Colonic mucosa (tissue), 4 donors: ENCODE measurements at places on chromosomes 16 and 17.

DNA sequence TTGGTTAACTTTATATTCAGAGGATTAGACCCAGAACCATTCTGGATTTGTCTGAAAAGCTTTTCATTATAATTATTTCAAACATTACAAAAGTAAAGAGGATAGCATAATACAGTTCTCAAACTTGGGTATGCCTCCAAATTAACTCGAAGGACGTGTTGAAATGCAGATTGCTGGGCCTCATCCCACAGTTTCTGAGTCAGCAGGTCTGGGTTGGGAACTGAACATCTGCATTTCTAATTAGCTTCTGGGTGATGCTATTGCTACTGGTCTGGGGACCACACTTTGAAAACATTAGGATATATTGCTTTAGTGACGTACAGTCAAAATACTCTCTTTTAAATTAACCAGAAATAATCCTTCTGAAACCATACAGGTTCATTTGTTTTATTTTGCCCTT is 10.0 kb downstream of the TPPP3 start:
- no peak for DNase-seq

- no peak for DNase-seq
Measured at GRCh38 chr16:49578018-49578417, 204.4 kb downstream of the C16orf78 start.

- no peak for DNase-seq
Measured at GRCh38 chr16:72286936-72287620, 115.1 kb upstream of the PMFBP1 start.

- no peak for DNase-seq
Measured at GRCh38 chr16:57590654-57591085, 37.8 kb upstream of the ADGRG1 start.

DNA sequence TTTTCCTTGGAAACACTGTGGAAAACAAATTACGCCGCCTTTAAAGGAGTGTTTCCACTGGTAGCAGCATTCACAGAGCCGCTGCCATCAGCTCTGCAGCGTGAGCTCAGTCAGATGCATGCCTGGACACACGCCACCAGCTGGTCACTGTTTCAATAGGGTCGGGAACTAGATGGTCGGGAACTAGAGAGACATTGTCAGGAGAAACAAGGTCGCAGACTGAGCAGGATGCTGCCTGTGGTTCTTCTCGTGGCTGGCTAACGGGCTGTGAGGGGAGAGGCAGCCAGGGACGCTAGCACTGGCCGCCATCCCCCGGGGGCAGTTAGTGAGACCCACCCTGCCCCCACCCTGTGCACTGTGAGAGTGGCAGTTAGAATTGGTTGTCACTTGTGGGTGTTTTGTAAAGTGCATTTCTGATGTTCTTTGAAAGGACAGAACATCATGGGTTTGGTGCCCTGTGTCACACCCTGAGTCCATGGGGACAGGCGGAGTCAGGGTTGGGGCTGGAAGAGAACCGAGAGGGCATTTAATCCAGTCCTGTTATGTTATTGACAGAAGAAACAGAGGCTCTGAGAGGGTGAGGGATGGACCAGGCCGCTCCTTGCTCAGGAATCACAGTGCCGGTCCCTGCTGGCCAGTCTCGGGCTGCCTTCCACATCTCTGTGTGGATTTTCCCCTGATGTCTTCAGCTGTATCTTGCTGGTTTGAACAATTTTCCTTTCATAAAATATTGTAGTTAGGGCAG is 86.3 kb downstream of the SPECC1 start:
- DNase-seq: no peak

- DNase-seq: peak; percentile 66
Measured at GRCh38 chr17:39178536-39178935, 12.6 kb upstream of the ARL5C start.

DNA sequence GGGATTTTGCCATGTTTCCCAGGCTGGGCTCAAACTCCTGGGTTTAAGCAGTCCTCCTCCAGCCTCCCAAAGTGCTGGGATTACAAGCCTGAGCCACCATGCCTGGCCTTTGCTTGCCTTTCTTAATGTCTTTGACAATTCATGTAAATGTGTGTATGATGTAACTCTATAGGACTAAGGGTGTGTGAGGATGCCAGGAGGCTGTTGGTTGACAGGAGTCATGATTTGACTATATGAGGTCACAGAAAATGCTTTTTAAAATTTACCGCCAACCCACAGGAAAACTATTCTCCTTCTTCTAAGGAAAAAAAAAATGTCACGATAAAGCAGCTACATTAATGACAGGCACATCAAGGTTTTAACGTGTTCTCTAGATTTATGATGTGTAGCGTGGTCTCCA is 118.8 kb downstream of the WWOX start:
- DNase-seq: no peak

DNA sequence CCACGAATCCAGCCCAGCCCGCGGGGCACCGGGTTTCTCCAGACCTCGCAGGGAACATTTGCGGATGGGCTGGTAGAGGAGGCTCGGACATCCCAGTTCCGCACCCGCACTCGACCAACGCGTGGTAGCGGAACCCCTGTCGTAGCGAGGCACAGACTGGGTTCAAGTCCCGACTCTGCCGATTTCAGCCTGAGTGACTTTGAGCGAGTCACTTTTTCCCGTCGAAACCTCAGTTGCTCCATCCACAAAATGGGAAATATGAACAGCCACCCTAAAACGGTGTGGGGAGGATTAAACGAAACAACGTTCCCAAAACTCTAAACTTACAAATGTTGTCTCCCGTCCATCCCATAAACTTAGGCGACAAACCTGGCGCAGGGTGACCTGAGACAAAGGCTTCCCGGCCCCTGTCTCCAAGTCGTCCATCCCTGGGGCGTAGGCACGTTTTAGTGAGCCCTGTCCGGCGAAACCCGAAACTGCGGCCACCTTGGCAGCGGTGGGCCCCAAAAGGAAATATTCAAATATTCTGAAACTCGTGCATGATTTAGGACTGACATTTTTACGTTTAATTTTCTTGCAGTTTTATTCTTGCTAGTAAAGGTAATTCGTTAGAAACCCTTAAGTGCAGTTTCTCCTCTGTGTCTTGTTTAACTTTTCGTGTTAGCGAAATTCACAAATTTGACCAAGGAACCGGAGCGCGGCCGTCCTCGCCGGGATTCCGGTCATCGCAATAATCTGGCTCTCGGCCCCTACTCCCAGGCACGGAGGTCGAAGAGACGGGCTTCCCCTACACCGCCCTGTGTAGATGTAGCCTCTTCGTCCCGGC is 1.9 kb upstream of the MLLT6 start:
- DNase-seq: peak; percentile 50

GRCh38 chr16:31382485-31383161 is 10.5 kb upstream of the ITGAD start:
- DNase-seq: peak; percentile 59

- DNase-seq: peak; percentile 35
Measured at GRCh38 chr17:38538906-38539305, 66.8 kb downstream of the SRCIN1 start.

DNA sequence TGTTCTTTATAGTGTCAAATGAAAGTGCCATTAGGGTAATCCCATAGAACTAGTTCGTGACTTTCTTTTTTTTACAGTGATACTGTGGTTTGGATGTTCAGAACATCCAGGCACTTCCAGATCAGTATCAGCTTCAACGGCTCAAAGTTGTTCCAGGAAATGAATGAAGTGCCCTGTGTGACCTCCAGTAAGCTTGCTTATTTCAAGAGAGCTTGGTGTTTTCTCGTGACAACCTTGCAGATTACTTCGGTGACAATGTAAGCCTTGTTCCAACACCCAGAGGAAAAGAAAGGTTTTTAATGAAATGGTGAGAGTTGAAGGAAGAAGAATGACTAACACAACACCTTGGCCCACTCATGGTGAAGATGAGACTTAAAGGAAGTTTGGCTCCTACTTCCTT is 16.0 kb upstream of the KCNJ16 start:
- DNase-seq: no peak

DNA sequence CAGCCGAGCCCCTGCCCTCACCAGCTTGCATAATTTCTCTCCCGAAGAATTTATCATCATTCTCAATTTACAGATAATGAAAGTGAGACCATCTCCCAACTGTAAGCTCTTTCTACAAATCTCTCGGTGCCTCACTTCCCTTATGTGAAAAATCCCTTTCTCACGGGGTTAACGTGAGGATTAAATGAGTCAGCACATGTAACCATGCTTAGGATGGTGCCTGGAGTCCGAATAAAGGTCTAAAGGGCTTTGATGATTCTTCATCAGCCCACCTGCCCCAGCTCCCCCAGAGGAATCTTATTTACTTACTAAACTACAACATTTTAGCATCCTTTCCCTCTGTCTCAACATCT is 24.8 kb upstream of the PIK3R6 start:
- DNase-seq: no peak

GRCh38 chr17:9899280-9900043 is 5.6 kb downstream of the RCVRN start:
- DNase-seq: no peak

DNA sequence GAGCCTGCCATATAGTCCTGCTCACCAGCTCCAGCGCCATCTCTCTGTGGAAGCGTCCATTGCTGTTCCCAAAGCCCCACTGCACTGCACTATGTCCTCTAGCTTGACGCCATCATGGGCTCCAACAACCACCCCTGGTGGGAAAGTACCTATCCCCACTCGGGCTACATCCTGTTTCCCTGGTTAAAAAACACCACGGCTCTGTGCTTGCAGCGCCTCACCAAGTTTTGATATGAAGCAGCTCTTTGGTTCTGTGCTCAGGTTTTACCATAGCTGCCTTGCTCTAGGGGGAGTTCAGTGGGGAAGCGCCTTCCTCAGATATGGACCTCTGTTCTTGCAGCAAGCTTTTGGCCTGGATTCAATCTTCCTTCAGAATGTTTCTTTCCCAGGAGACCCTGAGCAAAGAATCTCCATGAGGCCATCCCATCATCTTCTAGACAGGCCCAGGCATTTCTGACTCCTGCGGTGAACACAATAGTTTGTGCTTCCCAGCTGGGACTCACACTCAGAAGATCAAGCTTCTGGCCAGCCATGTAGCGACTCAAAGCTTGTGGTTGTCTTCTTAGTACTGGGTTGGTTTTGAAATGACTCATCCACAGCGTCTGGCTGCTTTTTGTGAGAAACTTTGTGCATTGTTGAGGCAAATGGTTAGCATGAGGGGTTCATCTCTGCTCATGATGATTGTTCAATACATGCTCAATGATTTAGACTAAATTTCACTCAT is 39.5 kb downstream of the DYNLRB2 start:
- DNase-seq: no peak

GRCh38 chr17:78806451-78806850 is 24.4 kb upstream of the CYTH1 start:
- no peak for DNase-seq

GRCh38 chr16:79272141-79272577 is 328.4 kb downstream of the MAF start:
- no peak for DNase-seq

GRCh38 chr17:28426081-28426519 is 20.1 kb upstream of the SLC46A1 start:
- no peak for DNase-seq

DNA sequence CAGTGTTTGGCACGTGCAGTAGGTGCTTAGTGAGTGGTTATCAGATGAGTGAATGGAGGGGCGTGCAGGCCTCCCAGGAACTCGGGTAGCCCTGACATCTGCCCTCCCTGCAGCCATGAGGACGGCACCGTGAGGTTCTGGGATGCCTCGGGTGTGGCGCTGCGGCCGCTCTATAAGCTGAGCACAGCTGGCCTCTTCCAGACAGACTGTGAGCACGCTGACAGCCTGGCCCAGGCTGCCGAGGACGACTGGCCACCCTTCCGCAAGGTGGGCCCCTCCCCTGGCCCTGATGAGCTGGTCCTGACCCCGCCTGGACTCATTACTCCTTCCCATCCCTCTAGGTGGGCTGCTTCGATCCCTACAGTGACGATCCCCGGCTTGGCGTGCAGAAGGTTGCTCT is 11.1 kb downstream of the LLGL1 start:
- no peak for DNase-seq

DNA sequence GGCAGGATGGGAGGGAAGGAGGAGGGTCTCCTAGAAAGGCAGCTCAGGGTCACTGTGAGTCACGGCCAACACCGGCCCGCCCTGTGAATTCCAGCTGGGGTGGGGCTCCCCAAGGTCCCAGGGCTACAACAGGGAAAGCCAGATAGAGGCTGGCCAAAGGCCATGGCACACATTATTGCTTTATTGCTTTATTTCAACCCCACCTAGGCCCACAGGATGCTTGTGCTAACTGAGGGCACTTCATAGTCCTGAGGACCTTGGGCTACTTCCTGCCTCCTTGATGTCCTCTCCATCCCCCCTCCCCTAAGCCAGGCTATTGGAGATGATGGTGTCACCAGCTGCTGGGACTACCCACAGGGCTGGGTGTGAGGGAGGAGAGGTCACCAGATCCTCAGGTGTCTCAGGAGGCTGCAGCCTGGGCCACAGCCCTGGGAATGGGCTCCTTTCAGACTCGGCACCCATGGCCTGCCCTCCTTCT is 26.1 kb downstream of the LRRC75A start:
- peak; percentile 94 for DNase-seq

DNA sequence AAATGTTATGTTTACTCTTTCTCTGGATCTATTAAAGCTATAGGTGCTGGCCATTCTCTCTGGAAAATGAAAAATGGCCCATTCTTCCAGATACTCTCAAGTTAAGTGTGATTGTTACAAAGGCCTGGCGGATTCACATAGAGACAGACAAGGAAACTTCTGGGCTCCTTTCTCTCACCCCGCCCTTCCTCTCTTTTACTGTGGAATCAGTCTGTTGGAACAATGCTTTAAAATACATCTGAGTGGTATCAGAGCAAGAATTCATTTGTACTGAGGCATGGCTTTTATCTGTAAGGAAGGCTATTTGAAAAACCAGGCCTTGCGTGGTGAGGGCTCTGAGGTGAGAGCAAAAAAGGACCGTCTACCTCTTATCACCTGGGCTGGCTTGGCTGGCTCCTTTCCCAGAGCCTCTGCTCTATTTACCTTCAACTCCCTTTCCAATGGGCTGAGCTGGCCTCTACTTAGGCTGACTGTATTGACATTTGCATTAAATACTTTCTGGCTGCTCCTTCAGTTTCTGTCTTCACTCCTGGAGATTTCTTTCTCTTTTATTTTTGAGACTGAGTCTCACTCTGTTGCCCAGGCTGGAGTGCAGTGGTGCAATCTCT is 274.0 kb downstream of the PHKB start:
- peak; percentile 58 for DNase-seq

GRCh38 chr17:3582915-3583314 is 25.3 kb upstream of the TRPV3 start:
- DNase-seq: no peak

- DNase-seq: no peak
Measured at GRCh38 chr17:2502871-2503580, 8.7 kb downstream of the METTL16 start.

DNA sequence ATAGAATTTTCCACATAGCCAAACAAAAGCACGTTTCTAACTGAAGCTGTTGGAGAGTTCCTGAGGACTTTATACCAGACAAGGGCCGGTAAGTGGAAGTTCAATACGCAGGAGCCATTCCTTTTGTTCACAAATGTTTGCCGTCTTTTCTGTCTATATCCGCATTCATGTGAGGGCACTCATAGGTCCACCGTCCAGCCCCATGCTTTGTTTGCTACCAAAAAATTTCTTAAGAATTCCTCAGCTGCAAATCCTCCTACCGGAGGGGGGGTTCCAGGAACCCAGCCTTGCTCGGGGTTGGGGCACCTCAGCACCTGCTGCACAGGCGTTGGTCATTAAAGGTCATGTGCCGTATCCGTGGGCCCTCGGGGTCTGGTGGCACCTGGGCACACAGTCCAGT is 276.8 kb downstream of the SEC14L1 start:
- DNase-seq: no peak
